ENCODE measurements at places on chromosomes 5 and 9.

DNA sequence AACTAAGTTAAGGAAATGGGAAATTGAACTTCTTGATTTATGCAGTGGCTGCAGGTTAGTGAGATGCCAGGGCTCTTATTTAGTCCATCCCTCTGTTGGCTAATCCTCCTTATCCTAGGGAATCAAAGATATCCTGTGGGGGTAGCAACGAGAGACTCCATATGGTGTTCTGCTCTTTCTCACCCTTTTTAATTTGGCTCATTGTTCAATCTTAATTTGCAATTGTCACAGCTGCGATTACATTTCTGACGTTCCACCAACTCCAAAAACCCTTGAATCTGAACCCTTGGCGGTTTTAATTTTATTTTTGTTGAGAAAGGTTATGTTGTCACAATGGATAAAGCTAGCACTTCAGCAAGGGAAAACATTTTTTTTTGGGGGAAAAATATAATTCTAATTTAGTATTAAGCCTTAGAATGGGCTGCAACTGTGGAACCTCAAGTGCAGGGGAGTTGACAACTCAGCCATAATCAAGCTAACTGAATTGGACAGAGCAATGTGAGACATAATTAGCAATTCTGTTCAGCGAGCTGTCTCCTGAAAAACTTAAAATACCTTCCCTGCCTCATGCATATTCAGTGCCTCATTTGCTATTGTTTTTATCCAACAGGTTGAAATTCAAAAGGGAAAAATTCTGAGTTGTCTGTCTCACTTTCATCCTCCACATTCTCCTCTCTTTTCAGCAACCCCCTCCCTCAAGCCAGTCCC is 91.3 kb downstream of the MAT2B start:
- no peak for DNase-seq

DNA sequence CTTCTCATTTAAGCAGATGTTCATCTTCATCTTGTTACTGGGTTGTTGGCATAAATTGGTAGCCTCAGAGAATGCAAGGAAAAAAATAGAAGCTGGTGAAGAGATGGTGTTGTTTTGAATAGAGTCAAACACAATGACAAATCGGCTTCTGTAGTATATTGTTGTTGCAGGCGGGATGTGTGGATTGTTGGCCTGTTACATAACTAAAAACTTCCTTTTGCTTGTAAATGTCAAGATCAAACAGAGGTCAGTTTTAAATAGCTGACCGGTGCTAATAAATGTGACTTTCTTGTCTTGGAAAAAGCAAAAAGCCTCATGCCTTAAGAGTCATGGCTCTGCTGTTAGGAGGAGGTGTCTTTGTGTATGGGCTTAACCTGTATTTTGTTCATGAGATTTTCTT is 59.2 kb downstream of the CCDC192 start:
- no peak for DNase-seq

DNA sequence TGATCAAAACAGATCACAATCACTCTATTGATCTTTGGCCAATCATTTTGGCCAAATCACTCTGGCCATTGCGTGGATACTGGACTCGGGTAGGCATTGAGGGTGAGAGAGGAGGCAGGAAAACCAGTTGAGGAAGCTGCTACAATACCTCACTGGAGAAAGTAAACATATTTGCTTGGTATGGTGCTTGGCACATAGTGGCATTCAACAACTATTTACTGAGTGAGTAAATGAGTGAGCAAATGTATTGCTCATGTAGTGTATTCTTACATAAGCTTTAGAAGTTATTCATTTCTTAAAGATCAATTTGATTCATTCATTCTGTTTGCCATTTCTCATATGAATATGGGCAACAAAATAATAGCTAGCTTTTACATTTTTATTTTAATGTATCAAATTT is 4.0 kb upstream of the DEPDC1B start:
- DNase-seq = no peak

DNA sequence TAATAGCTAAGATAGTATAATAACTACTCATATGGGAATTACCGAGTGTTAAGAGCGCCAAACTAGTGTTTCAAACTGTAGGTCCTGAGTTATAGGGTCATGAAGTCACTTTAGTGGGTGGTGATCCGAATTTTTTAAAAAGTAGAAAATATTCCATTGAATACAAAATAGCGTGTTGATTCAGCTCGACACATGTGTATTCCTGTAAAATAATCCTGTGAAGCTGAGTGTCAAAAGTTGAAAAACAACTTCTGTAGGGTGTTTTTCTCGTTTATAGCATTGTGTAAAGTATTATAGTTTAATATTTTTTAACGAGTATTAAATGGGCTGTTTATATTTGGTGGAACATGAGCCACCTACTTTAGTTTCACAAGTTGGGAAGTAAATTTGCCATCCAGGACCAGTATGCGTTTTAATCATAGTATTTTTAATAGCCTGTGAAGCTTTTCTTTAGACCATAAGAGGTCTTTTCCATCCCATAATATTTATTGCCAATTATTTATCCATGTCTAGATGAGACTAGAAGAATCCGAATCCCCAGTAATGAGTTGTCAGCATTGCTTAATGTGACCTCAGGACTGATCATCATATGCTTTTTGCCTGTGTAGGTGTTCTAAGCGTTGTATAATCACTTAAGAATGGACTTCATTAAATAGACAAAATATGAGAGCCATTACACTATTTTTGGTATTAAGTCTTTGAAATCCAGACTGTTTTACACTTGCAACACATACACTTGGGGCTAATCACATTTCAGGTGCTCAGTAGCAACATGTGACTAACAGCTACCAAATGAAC is 84.1 kb downstream of the PTPDC1 start:
- DNase-seq = no peak

- DNase-seq = no peak
These were observed 103.3 kb downstream of the SREK1 start for GRCh38 chr5:66247176-66247960.

GRCh38 chr9:133990366-133991213 is 1.5 kb downstream of the VAV2 start:
- DNase-seq = no peak

- no peak for DNase-seq
These were observed 68.6 kb downstream of the ERMP1 start for GRCh38 chr9:5764130-5764868.

DNA sequence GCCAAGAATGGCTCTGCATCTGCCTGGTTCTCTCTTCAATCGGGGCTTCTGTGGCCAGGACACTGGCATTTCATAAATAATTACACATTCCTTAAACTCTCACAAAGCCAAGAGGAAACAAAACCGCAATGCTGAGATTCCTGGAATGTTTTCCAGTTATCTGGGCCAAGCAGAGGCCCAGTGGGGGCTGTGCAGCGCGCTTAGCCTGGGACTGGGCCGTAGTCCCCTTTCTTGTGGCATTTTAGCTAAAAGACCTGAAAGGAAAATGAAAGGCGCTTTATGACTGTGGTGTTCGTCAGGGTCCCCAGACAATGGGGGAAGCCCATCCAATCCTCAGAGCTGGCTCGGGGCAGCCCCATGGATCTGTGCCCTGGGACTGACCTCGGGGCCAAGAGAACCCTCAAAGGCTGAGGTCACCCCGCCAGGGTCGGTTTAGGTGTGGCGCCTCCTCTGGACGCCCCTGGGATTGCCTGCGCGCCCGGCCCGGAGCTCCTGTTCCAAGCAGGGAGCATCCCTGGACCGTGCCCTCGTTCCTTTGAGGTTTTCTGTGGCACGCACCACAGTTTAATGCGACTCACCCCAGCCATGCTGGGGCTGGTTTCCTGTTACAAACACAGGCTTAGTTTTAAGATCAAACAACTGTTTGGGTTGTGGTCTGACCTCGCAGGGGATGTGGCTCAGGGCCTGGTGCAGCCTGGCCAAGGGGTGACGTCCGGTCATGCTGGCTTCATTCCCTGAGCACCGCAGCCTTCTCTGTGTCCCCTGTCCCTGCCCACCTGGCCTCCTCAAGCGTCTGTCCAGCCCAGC is 51.5 kb upstream of the NKD2 start:
- no peak for DNase-seq

GRCh38 chr9:95425910-95426551 is 90.7 kb downstream of the PTCH1 start:
- DNase-seq = no peak
